Right atrium auricular region (tissue), 2 donors: ENCODE measurements at places on chromosomes 12 and 14. TPM values are rescaled to one million over a fixed set of nuclear protein-coding genes. Genes with fewer than 3 reads are reported as not detected.

Gene KCNA5
- 74.6 TPM for total RNA-seq

Gene IL31
- total RNA-seq: not detected

Gene LTB4R
- total RNA-seq: 3.0 TPM

Gene RASAL1
- total RNA-seq: not detected

- no peak for DNase-seq
Observed at GRCh38 chr12:11861864-11862600, 208.7 kb upstream of the BCL2L14 start.

DNA sequence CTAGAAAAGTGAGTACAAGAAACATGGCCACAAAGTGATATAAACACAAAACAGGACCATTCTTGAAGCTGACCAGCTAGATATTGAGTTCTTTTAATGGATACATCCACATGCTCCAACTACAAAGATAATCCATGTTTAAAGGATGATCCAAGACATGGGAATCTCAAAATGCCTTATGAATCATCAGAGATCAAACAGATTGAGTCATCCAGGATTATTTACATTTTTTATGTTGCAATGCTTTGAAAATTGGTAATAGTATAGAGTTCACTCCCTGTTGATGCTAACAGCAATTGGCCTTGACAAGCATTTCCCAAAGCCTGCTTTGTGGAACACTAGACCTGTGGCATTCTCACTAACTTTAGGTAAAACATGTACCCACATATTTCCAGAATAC lies 293.0 kb upstream of the TBX3 start:
- DNase-seq: no peak

DNA sequence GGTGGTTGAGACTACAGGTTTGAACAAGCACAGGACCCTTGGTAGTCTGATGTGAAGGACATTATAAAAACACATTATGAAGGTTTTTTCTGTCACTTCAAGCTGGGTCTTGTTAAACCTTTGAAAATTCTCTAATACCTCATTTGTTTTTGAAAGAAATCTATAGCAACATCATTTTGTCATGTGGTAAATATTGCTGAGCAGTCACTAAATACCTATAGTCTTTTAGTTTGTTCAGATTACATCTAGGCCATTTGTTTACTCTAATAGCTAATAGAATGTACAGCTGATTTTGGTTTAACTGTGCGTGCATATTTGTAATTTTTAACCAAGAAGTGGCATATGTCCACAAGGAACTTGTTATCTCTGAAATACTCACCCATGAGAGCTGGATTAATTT lies 2.9 kb downstream of the PPM1A start:
- DNase-seq: no peak

DNA sequence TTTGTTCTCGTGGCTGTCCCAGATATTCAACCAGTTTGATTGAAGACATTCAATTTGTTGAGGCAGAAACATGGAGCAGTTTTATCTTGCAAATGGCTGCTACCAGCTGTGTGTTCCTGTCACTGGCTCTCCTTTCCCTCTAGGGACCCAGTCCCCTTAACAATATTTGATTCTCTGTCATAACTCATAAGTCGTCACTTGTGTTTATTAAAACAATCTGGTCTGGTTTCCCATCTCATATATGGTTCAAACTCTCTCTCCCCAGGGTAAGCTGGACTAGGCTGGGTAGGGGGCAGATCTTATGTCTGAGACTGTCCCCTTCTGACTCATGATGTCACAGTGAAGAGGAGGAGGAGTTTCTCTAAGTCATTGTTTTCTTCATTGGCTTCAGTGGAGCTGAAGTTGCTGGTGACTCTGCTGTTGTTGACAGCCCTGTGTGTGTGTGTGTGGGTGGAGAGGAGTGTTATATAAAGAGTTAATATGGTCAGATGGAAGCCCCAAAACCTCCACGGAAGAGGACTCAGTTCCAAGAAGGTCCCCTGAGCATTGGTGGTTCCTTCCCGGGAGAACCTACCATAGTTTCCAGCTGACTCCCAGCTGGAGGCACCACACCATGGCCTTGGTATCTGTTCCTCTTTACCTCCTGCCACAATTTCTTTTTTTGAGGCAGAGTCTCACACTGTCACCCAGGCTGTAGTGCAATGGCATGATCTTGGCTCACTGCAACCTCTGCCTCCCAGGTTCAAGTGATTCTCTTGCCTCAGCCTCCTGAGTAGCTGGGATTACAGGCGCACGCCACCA lies 16.1 kb upstream of the GNG2 start:
- no peak for DNase-seq

DNA sequence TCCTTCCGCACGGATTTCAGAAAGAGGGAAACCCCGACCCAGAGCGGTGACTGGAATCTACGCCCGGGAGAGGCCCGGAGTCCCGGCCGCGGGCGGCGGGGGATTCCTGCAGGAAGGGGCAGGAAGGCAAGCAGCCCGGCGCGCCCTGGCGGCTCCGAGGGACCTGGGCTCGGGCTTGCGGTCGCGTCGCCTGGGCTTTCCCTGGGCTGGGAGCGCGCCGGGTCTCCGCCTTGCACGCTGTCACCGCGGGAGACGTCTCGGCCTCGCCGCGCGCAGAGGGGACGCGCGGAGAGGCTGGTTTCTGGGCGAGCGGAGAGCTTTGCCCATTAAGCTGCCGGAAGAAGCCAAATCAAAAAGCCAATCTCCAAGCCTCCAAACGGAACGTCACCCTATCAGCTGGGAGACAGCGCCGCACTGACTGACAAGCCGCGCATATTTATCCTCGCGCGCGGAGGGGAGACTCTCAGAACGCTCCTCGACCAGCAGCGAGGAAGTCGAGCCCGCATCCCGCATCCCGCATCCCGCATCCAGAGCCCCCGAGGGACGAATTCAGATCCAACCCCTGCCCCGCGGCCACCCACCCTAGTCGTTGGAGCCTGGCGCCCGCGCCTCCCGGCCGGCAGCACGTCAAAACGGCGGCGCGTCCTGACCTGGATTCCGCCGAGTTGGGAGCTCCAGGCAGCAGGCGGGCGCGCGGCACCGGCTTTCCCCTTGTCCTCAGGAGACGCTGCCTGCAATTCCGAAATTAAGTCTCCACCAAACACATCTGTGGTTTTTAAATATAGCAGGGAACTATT lies at the start of gene SLC8A3:
TSS of gene SLC8A3 (minus strand) at position 293 of the 797 bp plus-strand sequence. CDS start 20,529 bp downstream, outside the sequence.
- no peak for DNase-seq

- DNase-seq: no peak
Observed at GRCh38 chr14:68977718-68978171, 1.4 kb downstream of the ACTN1 start.

DNA sequence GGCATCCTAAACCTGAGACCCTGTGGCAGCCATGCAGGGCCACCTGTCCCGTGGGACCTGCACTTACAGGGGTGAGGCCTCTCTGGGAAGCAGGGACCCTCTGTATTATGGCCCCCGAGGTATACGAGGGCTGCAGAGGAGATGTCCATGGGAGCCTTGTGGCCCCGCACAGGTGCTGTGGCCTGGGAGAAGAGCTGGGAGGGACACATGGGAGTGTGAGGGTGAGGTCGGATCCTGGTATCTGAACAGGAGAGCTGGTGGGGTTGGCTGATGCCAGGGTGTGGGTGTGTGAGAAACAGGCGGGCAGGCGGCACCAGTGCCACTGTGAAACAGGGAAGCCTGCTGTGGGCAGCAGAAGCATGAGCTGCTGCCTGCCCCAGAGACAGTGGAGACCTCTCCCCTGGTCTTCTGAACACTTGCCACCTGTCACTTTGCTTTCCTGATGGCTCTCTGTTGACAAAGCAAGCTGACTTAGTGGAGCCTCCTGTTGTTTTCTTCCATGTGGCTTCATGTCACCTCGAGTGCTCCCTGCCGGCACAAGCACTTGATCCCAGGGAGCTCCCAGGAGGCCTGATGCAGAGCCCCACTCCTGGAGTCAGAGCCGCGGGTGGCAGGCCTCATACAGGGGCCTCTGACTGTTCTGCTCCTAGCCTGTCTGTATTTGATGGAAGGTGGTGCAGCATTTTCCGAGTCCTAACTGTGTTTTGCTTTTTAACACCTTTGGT lies 19.8 kb upstream of the AMN start:
- DNase-seq: no peak

- no peak for DNase-seq
Observed at GRCh38 chr12:130114952-130115351, 47.3 kb upstream of the FZD10 start.

DNA sequence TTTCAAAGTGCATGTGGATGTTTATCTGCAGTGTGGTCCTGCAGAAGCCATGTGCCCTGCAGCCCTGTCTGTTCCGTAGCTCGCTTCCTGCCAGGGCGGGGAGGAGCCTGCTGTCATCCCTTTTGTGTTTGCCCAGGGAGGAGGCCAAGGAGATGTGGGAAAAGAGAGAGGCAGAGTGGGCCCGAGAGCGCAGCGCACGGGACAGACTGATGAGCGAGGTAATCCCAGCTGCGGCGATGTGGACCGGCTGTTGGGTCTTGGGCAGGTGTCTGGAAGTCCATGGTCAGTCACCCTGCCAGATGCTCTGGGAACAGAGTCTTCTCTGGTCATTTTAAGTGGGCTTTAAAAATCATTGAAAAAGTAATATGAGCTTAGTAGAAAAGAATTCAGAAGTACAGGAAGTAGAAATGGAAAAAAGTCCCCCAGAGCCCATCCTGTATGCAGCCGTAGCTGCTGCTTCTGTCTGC lies 12.8 kb downstream of the TCHP start:
- no peak for DNase-seq

GRCh38 chr14:51081209-51081608 lies 13.7 kb downstream of the TRIM9 start:
- DNase-seq: no peak

- DNase-seq: no peak
Observed at GRCh38 chr12:107497231-107497630, 188.4 kb upstream of the PWP1 start.

DNA sequence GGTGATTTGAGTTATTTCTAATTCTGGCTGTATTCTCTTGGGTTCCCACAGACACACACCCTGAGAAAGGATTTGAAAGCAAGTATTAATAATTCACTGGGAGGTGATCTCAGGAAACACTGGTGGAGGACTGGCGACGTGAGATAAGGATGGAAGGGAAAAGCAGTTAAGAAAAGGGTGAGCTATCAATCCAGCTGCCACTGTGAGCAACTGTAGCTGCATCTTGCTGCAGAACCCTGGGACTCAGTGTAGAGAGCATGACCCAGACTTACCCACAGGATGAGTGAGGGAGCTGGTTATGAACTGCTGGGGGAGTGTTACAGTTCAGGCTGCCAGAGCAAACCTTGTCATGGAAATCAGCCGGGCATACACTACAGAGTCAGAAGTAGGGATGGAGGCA lies 71.9 kb downstream of the RESF1 start:
- DNase-seq: no peak

DNA sequence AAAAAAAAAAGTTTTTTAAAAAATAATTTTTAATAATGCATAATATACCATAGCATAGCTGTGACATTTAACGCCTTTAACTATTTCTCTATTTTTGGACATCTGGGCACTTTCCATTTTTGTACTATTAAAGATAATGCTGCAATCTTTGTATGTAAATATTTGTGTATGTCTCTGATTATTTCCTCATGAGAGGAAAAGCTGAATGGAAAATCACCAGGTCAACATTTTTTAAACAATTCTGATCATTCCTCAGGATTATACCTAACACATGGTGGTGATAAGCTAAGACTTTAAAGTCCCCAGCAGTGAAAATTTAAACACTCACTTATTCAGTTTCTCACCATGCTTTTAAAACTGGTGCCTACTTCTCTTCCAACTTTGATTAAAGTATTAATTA lies 31.3 kb upstream of the NR1H4 start:
- DNase-seq: no peak

GRCh38 chr12:132270969-132271754 lies 58.2 kb downstream of the GALNT9 start:
- no peak for DNase-seq

- no peak for DNase-seq
Observed at GRCh38 chr14:92982956-92983355, 60.0 kb downstream of the CHGA start.

DNA sequence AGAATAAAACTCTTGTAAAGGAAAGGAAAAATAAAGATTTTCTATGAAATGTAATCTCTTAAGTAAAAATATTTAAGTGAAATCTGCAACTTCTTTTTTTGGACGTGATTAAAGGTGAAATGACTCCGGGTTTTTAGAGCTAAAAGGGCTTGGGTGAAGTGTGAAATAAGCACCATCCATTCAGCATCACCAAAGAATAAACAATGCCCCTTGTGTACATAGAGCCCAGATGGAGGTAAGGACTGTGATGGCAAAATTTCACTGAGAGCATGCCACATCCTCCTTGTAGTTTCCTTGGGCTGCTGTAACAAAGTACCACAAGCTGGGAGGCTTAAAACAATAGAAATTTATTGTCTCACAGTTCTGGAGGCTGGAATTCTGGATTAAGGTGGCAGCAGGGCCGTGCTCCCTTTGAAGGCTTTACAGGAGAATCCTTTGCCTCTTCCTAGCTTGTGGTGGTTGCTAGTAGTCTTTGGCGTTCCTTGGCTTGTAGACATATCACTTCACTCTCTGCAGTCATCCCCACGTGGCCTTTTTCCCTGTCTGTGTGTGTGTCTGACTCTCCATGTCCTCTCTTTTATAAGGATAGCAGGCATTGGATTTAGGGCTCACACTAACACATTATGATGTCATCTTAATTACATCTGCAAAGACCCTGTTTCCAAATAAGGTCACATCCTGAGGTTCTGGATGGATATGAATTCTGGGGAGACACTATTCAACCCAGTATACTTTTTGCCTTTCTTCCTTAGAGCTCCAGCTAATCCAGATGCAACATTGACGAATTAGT lies 24.2 kb downstream of the ZNF664 start:
- no peak for DNase-seq

DNA sequence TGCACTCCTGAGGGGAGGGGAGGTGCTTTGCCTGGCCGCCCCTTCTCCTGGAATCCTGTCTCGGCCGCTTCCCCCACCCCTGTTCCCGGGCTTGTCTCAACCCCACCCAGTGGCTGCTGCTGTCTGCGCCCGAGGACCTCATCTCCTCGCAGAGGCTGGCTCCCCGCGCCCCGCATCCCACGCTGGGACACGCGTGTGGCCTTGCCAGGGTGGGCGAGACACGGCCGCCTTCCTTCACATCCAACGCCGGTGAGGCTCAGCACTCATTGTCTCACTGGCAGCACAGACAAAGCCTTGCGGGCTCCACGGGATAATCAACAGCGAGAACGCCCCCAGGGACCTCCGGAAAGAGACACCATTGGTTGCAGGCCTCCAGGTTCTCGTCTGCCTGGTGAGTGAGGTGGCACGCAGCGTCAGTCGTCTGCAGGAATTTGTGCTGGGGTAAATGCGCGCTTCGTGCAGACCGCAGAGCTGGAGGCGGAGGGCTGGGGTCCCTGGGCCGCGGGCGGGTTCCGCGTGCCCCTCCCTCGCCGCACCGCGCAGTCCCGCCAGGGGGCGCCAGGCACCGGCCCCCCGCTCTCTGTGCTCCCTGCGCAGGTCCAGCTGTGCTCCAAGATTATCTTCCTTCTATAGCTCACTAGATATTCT lies 26.8 kb downstream of the CCDC177 start:
- no peak for DNase-seq

DNA sequence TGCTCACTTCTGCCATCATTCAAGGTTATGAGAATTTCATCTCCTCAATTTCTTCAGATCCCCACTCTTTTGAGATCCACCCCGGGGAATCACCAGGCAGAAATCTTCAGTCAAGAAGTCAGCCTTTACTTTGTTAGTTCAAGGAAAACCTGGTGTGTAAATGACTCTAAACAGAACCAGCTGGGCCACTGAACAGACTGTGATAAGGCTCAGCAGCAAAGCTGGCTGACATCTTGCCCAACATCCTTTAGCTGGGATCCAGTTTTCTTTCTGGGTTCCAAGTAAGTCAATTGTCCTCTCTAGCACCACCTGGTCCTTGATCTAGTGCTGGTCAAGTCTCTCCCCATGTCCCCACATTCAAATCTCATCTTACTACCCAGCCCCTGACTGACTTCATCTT lies 11.6 kb downstream of the CLMN start:
- DNase-seq: no peak
